Activated naive CD8-positive, alpha-beta T cell treated with anti-CD3 and anti-CD28 coated beads, Interleukin-2, amount 10 ng/mL, durations not matched to agents 7 days and 5 days (primary cell): ENCODE measurements at places on chromosomes 4 and X. TPM values are rescaled to one million over a fixed set of nuclear protein-coding genes. Genes with fewer than 3 reads are reported as not detected.

DNA sequence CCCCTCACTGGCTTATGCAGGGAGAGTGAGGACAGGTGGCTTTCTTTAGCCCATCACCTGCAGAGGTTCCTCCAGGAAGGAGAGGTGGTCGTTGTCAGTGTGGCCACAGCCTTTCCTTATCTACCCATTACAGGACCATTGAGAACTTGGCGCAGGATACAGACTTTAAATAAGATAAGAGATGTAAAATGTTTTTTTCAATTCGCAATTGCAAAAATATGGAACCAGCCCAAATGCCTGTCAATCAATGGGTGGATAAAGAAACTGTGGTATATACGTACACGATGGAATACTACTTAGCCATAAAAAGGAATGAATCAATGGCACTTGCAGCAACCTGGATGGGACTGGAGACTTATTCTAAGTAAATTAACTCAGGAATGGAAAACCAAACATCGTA, 6.9 kb upstream of the RNF175 start:
- DNase-seq, result no peak
- H3K27ac ChIP-seq, result no peak overlapping the region
- no peaks in the 10 kb centered on the region for H3K36me3 ChIP-seq

The HERC6 gene
- total RNA-seq, result 36.5 TPM

DNA sequence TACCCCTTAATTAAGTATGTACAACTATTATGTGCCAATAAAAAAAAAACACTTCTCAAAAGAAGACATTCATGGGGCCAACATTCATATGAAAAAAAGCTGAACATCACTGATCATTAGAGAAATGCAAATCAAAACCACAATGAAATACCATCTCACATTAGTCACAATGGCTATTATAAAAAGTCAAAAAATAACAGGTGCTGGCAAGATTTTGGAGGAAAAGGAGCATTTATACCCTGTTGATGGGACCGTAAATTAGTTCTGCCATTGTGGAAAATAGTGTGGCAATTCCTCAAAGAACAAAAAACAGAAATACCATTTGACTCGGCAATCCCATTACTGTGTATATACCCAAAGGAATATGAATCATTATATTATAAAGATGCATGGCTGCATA, 229.9 kb downstream of the PAPSS1 start:
- H3K4me3 ChIP-seq, result no peak overlapping the region
- H3K4me1 ChIP-seq, result no peaks in the 10 kb centered on the region
- H3K36me3 ChIP-seq, result no peaks in the 10 kb centered on the region
- no peak overlapping the region for H3K27ac ChIP-seq
- no peaks in the 10 kb centered on the region for H3K27me3 ChIP-seq

The SHROOM2 gene
- not detected for total RNA-seq
